ENCODE measurements at places on chromosomes 5 and 9.

DNA sequence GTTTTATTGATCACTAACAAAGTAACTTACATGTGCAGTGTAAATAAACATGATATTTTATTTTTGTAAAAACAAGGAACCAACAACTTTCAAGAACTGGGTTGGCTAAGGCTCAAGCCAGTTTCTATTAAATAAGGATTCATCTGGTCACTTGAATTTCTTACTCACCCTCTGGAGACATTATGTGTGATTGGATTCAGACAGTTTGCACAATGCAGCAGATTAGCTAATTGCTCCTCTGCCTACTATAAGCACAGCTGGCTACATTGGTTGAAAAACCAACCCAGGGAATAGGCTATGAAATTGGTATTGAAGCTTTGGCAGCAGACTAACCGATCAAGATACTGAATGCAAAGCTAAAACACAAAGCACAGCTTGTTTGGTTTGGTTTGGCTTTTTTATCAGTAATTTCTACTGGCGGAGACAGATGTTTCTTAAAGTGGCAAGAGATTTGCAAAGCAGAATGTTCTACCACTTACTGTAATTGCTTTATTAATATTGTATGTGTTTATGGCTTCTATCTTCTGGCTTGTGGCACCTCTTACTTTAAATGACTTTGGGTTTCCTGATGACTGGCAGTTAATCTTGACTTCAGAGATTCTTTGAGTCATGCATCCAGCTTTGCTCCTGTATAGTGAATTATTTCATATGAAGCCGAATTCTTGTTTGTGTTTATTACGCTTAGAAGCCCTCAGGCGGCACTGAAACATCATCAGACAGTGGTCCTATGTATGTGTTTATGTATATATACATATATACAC is 231.5 kb downstream of the MPDZ start:
- DNase-seq = no peak

DNA sequence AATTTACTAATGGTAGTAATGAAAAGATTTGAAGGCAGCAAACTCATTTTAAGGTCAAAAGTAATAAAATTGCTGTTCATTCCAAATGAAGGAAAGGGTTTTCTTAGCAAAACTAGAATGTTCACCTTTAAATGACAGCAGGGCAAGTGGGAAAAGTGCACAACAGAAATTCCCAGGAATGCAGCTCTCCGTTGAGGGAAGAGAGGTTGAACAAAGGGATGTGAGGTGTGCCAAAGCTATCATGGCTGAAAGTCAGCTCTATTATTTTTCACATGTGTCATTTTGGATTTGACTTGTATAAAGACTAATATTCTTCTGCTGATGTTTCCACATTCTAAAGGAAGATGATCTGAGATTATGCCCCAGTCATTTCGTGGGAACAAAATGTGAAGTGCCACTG is 51.6 kb downstream of the TEK start:
- no peak for DNase-seq

DNA sequence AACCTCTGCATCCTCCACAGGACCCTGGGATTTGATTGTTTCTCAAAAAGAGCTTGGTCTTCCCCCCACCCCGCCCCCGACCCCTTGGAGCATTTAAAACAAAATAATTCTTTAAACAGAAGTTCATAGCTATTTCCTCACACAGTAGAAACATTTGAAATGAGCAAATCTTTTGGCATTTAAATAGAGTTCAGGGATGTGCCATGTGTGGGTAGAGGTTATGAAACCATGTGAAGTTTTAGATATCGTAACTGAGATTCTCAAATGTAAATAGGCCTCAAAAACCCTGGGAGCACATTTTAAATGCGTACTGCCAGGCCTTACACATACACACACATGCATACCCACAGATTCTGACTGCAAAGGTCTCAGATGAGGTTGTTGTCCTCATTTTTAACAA is 66.5 kb downstream of the EPB41L4B start:
- DNase-seq = no peak

DNA sequence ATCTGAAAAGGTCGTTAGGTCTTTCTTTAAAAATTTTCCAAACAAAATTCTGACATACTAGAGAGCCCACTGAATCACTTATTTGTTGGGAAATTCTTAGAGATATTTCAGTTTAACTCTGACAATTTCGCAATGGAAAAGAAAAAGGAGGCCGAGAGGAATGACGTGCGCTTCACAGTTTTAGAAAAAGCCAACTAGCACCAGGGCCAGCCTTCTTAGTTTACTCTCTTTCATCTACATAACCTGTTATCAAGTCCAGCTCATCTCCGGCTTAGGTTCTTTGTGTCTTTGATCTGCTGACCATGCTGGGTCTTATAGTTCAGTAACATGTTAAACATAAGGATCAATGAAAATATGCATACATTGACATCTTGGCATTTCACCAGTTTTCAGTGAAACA is 201.7 kb upstream of the TAS2R1 start:
- DNase-seq = no peak

DNA sequence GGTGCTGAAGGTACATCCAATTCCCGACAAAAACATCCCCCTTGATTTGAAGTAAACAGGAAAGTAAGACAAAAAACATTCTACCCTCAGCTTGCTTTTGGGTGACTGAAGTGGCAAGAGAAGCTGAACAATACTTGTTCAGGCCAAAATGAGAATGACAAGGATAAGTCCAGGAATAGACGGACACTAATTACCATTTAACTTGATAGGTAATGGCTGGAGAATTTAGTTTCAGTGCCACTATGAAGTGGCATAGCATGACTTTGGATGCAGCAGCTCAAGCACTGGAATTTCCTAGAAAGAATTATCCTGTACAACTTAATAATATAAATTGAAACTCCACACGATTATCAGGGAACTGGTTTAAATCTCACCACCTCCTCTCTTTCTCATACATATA is 49.7 kb downstream of the HOMER1 start:
- no peak for DNase-seq

- no peak for DNase-seq
These were observed 1129.2 kb downstream of the DTWD2 start for GRCh38 chr5:117859176-117859575.

GRCh38 chr5:1016036-1016435 is 7.4 kb downstream of the NKD2 start:
- DNase-seq = no peak

DNA sequence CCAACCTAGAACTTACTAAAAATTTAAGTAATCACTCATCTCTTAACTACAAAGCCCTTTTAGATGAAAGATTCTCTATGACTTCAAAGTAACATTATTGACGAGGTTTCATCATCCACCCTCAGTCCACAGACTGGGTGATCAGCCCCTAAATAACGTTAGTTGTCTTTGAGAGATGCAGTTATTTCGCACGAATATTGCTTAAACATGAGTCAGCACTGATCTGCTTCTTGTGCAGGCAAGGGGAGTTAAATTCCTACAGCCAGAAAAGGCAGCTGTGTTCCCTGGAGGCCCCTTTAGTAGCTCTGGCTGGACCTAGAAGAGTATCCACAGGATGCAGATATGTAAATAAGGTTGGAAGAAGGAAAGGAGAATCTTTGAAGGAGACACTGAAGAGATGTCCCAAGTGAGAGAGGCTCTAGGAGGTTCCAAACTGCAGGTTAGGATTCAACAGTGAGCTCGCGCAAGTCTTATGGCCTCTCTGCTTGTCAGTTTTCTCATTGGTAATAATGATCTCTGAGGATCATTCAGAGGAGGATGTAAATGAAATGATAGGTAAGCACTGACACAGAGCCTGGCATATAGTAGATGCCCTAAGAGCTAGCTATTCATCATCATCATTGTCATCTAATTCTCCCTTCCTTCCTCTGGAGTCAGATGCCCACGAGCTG is 122.2 kb upstream of the MAN2A1 start:
- DNase-seq = no peak
